OCI-LY7 (cell line): ENCODE measurements at places on chromosomes 2 and 18. TPM values are rescaled to one million over a fixed set of nuclear protein-coding genes. Genes with fewer than 3 reads are reported as not detected.

GRCh38 chr2:28322981-28323396 is 69.7 kb upstream of the FOSL2 start:
- no peak for DNase-seq

DNA sequence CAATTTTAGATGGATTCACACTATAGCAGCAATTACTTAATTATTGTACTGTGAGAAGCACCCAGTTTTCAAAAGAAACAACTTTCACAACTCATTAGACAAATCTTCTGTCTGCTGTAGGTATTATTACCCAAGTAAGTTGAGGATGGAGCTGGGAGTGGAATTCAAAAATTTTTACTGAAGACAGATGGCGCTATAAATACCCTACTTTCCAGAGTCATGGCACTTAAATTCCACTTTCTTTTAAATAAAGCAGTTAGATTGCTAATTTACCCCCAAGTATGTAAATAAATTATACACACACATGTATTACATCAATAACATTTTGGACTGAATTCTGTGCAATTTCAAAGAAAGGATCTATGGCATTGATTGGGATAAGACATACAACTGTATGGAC is 166.8 kb downstream of the FTCDNL1 start:
- no peak for DNase-seq

DNA sequence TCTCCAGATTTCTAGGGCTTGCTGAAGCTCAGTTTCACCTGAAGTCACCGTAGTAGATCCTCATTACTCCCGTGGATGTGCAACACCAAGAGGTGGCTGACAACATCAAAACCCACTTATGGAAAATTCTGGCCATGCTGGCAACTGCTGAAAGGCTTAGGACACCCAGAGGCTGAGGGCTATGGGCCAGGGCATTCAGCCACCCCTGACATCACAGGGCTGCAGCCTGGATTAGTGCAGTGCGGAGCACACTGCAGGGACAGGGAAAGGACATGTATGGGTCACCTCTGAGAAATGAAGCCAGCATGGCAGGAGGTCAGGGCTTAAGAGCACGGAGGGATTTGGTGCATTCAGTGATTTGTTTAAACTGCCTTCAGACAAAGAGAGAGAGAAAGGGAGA is 300.6 kb downstream of the TDRD15 start:
- DNase-seq: no peak

- no peak for DNase-seq
Measured at GRCh38 chr2:66693076-66693965, 258.4 kb downstream of the MEIS1 start.

GRCh38 chr2:120820263-120820952 is 84.7 kb downstream of the GLI2 start:
- no peak for DNase-seq

GRCh38 chr2:224145751-224146355 is 106.8 kb upstream of the SERPINE2 start:
- DNase-seq: no peak

DNA sequence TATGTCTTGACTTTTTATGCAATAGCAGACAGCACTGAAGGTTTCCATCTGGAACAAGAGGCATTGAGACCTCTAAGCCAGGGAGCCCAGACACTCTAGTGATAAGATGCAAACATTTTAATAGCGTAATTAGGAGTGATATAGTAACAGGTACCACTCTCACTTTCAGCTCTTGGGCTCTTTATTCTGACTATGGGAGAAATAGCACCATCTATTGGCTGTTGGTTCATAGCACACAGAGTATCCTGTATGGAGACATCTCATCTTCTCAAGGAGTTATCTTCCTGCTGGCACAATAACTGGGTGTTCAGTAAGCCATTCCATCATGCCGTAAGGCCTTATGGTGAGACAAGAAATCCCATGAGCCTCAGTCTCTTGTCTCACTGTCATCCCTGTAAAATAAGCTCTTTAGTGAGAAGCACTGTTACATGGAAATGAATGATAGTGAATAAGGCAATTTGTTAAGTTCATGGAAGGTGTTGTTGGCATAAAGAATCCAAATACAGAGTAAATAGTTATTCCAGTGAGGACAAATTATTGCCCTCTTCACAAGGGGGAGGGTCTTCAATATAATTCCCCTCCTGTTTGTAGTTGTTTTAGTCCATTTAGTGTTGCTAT is 48.3 kb downstream of the THUMPD2 start:
- peak; percentile 60 for DNase-seq

GRCh38 chr2:63654959-63655358 is 66.2 kb downstream of the MDH1 start:
- no peak for DNase-seq

DNA sequence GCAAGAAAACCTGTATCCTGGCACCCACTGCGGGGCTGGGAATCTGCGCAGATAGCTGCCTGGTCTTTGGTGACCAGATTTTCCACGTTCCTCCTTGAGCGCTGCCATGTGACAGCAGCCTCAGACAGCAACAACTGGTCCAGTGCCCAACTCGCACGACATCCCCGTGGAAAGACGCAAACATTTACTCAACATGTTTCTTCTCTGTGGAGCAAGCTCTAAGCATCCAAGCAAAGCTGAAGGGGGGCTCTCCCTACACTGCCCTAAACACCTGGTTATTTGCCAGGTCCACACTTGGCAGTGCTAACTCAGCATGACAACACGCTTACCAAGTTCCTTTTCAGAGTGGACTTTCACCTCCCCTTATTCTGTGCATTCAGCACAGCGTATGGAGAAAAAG is 11.3 kb downstream of the ZNF516 start:
- DNase-seq: no peak

DNA sequence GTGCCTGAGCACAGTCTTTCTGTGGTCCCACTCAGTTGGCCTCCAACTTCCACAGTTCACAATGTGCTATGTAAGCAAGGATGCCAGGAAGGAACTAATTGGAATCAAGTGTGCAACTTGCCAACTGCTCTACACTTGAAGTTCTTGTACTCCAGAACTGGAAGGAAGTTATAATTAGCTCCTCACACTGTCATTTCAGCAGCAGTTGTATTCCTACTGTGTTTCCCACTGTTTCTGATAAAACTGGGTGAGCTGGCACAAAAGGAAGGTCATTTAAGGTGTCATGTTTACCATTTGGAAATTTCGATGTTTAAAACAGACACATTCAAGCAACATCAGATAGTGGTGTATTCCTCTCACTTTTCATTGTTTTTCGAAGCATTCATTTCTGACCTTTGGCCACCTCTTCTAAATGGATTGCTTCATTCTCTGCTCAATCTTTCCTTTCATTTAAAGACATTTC is 84.2 kb downstream of the ANTXR1 start:
- no peak for DNase-seq

- no peak for DNase-seq
Measured at GRCh38 chr2:133248264-133248663, 320.0 kb downstream of the NCKAP5 start.

DNA sequence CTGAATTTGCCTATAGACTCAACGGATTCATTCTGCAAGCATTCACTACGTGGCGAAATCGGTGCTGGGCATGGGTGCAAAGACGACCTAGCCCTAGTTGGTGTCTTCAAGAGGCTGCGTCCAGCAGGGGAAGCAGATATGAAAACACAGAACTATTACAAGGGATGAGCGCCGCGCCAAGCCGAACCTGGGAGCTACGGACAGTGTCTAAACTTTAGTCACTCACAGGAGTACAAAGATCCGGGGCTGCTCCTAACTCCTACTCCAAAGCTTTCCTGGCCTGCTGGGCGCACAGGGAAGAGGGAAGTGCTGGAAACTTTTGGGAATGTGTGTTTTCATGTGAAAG is 732 bp upstream of the ANXA4 start:
- peak; percentile 14 for DNase-seq

- no peak for DNase-seq
Measured at GRCh38 chr2:191797942-191798876, 48.7 kb downstream of the CAVIN2 start.

GRCh38 chr18:43034683-43035500 is 80.6 kb downstream of the RIT2 start:
- no peak for DNase-seq

DNA sequence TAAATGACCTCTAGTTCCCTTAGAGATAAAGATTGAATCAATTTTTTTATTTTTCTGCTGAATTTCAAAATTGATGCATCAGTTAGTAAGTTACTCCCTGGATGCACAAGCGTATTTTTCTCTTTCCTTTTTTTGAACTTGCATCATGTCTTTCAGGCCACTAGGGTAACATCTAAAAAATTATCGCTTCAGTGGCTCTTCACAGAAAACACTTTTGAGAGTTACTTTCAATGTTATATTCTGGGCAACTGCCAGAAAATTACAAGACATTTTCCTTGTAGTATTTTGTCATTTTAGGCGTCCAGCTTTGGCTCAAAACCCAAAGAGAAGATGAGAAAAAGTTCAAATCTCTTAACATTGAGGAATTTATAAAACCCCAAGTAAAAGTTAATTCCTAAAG is 59.8 kb downstream of the DSEL start:
- no peak for DNase-seq

- DNase-seq: no peak
Measured at GRCh38 chr2:66323406-66323805, 111.5 kb upstream of the MEIS1 start.

GRCh38 chr2:225600444-225600843 is 200.9 kb downstream of the NYAP2 start:
- DNase-seq: no peak

- DNase-seq: no peak
Measured at GRCh38 chr2:59353306-59353921, 1112.3 kb upstream of the FANCL start.

GRCh38 chr18:32349728-32350395 is 120.8 kb downstream of the GAREM1 start:
- DNase-seq: no peak

GRCh38 chr18:50862401-50862800 is 16.5 kb upstream of the ME2 start:
- peak; percentile 3 for DNase-seq

- no peak for DNase-seq
Measured at GRCh38 chr18:44778788-44779187, 98.1 kb downstream of the SETBP1 start.

DNA sequence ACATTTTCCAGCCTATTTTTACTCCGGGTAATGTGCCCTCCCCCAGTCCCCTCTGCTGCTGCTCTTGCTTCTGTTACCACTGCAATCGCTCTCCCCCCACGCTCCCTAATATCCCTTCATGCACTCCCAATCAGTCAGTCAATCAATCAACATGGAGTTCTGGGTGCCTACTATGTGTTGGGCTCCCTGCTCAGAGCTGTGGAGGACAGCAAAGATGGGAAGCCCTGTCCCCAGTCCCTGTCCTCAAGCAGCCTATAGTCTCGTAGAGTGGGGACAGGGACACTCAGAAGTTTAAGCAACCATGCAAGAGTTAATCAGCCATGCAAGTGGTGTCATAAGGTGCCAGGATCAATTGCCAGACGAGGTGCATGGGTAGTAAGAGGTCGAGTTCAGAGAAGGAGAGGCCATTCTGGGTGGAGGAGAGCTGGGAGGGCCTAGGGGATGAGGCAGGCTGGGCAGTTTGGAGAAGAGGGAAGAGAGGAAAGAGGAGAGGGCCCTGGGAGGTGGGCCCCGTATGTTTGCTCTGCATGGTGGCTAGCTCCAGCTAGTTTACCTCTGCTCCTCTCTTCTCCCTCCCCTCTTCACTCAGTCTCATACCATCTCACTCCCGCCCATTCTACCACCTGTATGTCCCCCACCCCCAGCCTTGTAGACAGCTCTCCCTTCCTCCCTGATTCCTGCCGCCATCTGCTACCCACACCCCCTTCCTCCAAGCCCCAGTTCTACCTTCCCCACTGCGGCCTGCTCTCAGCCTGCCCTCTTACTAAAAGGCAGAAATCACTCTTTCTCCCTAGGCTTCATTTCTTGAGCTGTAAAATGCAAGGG is 3.9 kb downstream of the ASIC4 start:
- DNase-seq: no peak

Gene NR4A2
- 0.13 and 0.59 TPM in 2 replicates for total RNA-seq

Gene PAIP2B
- total RNA-seq: 6.9 and 8.2 TPM in 2 replicates

Gene HOXD1
- total RNA-seq: not detected in 2 replicates

Gene UGT1A5
- total RNA-seq: not detected in 2 replicates

Gene TRIM43
- total RNA-seq: 0.46 TPM in 1 of 2 replicates, not detected in the other

Gene FARP2
- 47.9 and 52.7 TPM in 2 replicates for total RNA-seq

Gene FIGN
- total RNA-seq: not detected in 2 replicates

Gene NYAP2
- not detected in 2 replicates for total RNA-seq

Gene ACYP2
- total RNA-seq: 18.5 and 20.6 TPM in 2 replicates

Gene PDCD1
- not detected in 2 replicates for total RNA-seq

Gene CEP76
- total RNA-seq: 13.7 and 14.1 TPM in 2 replicates

Gene DSC3
- not detected in 2 replicates for total RNA-seq

Gene RTP5
- total RNA-seq: not detected in 2 replicates

Gene FKBP7
- total RNA-seq: 8.3 TPM in 2 replicates

Gene PROKR1
- not detected in 2 replicates for total RNA-seq

Gene TRABD2A
- total RNA-seq: 1.6 and 1.8 TPM in 2 replicates

Gene QPCT
- 42.9 and 52.6 TPM in 2 replicates for total RNA-seq

Gene C18orf54
- 14.1 and 17.5 TPM in 2 replicates for total RNA-seq

Gene PLGLB1
- 3.6 and 3.9 TPM in 2 replicates for total RNA-seq

Gene DES
- not detected in 2 replicates for total RNA-seq
